ENCODE measurements at places on chromosomes 4 and X. TPM values are rescaled to one million over a fixed set of nuclear protein-coding genes. Genes with fewer than 3 reads are reported as not detected.

GRCh38 chrX:24371391-24371972 is 11.0 kb downstream of the SUPT20HL1 start:
- H3K36me3 ChIP-seq: no peaks in the 10 kb centered on the region
- H3K27ac ChIP-seq: no peak overlapping the region
- H3K4me1 ChIP-seq: no peaks in the 10 kb centered on the region
- no peaks in the 10 kb centered on the region for H3K27me3 ChIP-seq
- no peak overlapping the region for H3K4me3 ChIP-seq

DNA sequence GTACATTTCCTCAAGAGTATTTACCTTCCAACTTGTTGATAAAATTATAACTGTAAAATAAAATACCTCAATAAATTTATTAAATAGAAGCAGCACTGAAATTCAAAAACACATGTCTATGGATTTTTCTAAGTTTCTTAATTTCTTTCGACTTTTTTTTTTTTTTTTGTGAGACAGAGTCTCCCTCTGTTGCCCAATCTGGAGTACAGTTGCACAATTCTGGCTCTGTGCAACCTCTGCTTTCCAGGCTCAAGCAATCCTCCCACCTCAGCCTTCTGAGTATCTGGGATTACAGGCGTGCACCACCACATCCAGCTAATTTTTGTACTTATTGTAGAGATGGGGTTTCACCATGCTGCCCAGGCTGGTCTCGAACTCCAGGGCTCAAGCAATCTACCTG is 79.8 kb downstream of the IQCM start:
- no peak overlapping the region for H3K4me3 ChIP-seq
- no peak for DNase-seq
- no peaks in the 10 kb centered on the region for H3K27me3 ChIP-seq

DNA sequence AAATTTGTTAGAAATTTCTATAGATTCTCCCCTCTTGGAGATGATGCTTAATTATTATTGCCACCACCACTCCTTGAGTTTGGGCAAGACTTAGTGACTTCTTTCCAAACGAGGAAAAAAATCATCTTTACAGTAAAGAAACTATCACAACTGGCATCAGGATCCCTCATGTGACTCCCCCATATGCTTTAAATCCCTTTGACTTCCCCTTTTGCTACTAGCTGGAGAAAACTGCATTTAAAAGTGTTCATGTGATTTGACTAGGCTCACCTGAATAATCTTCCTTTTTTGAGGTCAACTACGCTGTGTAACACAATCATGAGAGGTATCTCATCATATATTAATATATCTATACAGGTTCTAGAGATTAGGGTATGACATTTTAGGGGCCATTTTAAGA is 30.3 kb upstream of the ENOX2 start:
- H3K27me3 ChIP-seq: no peaks in the 10 kb centered on the region
- no peak overlapping the region for H3K4me3 ChIP-seq
- H3K36me3 ChIP-seq: no peaks in the 10 kb centered on the region
- no peak overlapping the region for H3K27ac ChIP-seq
- no peak for DNase-seq

DNA sequence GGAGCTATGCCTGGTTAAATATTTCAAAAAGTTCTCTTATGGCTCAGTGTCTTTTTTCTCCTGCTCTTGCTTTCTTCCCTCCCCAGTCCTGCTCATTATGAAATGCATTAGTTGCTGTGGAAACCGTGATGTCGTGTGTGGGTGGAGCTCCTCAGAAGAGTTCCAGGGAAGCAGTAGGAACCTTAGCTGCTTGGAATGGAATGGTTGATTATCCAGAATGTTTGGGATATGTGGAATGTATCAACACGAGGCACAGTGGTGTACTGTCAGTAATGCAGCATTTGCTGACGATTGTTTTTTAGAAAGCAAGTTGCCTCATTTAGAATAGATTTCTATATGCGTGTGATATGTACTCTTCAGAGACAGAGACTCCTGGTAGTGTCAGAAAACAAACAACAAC is 333.2 kb downstream of the ARHGAP10 start:
- no peak for DNase-seq
- H3K4me3 ChIP-seq: no peak overlapping the region
- H3K36me3 ChIP-seq: peaks cover 6% of the 10 kb centered on the region
- H3K4me1 ChIP-seq: peaks cover 6% of the 10 kb centered on the region
- no peak overlapping the region for H3K27ac ChIP-seq
- no peaks in the 10 kb centered on the region for H3K27me3 ChIP-seq

ARAP2 gene
- total RNA-seq: 28.3 TPM

Measured in GM12878 (cell line).